Activated T-cell treated with anti-CD3 and anti-CD28 coated beads for 48 hours (primary cell): ENCODE measurements at places on chromosomes 3 and 15.

GRCh38 chr15:58346361-58346760 is 85.4 kb upstream of the LIPC start:
- DNase-seq: no peak

DNA sequence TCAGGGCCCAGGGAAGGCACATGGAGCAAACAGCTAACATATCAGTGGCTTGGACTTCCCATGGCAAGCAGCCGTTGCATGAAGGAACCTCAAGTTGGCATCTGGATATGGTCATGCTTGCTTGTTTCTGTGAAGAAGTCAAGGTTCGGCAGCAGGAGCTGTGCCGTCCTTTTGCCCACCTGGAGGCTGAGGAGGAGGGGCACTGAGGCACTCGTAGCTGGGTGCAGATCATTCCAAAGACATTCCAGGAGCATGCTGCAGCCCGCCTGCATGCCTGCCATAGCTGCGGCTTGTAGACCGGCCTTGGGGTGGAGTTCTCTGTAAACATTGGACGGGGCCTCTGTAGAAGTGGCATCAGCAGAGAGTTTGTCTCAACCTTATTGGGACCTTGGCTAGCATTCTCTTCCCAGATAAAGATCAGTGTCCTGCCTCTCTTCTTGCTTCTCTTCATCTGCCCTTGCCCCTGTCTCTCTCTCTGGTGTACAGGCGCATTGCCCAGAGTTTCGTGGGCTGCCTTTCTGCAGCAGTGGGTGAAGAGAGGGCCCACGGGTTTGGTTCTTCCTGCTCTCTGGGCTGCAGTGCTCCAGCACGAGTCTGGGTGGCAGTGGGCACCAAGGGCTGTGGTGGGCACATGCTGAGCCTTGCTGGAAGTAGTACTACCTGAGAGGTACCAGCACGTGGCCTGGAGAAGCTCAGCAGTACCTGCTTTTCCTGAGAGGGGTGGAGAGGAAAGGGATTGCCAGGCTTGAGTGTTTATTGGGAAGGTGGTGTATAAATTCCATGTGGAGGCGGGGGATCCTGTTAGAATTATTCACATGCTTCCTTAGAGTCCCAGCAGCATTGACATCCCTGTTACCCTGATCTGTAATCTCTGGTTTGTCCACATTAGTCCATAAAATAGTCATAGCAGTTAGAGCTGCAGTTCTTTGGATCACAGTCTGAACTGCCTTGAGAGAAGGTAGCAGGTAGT is 49.4 kb downstream of the CHCHD6 start:
- DNase-seq: no peak

DNA sequence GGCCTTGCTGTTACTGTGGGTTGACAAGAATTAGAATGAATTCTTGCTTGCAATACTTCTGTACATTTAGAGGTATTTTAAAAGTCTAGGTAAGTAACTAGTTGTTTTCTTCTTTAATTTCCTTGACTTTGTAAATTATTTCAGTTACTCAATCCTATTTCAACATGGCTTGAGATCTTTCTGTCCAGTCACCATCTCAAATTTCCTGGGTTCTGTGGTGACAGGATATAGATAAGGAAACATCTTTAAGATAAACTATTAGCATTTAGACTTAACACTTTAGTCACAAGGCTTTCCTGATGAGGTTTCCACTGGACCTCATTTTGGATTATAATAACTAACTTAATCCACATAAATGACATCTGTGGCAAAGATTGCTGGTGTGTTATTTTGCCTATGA is 195.9 kb upstream of the DPH6 start:
- DNase-seq: no peak

- no peak for DNase-seq
Observed at GRCh38 chr3:61778095-61778494, 216.7 kb downstream of the PTPRG start.

- no peak for DNase-seq
Observed at GRCh38 chr3:193702967-193703366, 110.0 kb downstream of the OPA1 start.

DNA sequence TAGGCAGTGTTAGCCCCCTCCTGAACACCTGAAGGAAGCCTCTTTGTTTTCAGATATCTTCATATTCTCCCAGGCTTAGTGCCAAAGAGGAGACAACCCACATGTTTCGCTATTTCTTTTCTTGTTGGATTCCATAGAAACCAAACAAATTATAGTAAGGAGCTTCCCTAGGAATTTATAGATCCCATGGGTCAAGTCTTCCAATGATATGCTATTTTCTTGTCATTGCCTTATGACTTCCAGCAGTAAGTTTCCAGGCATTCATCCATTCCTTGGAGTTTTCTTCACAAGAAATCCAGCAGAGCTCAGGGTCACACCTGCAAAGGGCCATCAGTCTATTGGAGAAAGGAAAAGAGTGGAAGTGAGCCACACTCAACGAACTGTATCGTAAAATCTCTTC is 9.9 kb upstream of the KCNMB2 start:
- no peak for DNase-seq

GRCh38 chr3:192906940-192907339 is 10.7 kb downstream of the MB21D2 start:
- no peak for DNase-seq

DNA sequence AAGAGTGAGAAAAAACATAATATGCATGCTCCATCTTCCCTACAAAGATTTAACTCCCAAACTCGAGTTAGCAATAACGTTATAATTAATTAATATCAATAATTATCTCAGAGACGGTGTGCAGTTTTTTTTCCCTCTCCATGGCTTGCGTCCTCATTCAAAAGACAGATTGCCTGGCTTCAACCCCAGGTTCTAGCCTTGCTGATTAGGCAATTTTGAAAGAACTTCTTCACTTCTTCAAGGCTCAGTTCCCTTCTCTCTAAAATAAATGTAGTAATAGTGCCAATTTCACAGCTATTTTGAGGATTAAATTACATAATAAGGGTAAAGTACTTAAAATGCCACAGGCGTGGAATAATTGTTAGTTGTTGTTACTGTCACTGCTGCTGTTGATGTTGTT is 876.1 kb upstream of the GBE1 start:
- no peak for DNase-seq

- no peak for DNase-seq
Observed at GRCh38 chr15:81633889-81634288, 259.9 kb upstream of the TMC3 start.

DNA sequence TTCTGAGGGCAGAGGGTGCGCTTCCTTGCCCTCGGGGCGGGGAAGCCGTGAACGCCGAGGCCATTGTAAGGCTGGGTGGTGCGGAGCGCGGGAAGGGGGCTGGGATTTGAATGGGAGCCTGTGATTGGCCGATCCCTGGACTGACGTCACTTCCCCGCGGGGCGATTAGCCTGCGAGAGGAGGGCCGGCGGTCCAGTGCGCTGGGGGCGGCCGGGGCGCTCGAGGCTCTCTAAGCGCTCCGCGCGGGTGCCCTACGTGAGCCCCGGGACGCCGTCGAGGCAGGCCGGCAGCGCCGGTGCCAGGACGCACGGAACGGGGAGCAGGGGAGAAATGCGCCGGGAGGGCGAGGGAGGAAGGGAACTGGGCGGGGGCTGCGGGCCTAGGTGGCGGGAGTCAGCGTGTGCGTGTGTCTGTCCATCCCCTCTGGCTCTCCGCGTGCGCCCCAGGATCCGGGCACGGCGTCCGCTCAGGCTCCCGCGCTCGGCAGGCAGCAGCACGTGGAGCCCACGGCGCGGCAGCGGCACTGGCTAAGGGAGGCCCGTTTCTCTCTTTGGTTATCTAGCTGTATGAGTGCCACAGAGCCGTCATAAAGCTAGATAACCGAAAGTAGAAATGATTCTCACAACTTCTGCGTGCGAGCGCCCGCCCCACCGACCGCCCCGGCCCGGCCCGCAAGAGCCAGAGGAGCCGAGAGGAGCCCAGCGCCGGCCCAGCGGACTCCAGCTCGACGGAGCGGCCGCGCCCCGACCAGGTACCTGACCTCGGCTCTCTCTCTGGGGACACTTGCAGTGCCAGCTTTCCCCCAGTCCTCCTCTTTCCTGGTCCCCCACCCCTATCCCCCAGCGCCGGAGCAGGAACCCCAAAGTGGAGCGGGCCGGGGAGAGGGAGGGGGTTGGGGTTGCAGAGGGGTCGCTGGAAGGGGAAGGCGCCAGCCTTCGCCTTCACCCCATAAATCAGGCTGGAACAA is 33.1 kb upstream of the POLG start:
- no peak for DNase-seq

DNA sequence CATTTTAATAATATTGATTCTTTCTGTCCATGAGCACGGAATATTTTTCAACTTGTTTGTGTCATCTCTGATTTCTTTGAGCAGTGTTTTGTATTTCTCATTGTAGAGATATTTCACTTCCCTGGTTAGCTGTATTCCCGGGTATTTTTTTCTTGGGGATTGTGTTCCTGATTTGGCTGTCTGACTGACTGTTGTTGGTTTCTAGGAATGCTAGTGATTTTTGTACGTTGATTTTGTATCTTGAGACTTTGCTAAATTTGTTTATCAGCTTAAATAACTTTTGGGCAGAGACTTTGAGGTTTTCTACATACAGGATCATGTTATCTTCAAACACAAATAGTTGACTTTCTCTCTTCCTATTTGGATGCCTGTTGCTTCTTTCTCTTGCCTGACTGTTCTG is 418.8 kb upstream of the ALCAM start:
- no peak for DNase-seq

GRCh38 chr3:4310971-4311370 is 7.8 kb downstream of the SETMAR start:
- no peak for DNase-seq

DNA sequence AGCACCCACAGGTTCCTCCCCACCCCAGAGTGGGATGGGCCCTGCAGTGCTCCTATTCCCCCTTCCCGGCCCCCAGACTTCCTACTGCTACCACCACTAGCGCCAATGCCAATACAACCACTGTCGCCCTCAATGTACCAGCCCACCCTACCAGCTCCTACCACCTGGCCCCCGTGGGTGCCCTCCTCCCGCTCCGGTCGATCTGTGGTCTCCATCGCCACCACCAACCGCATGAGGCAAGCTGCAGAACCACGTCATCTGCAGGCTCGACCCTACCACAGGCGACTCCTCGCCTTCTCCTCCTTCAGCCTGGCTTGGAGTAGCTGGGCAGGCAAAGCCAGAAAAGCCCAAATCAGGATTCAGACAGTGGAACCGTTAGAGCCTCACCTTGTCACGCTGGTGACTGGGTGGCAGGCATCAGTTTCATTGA is 179.3 kb downstream of the POTEB3 start:
- DNase-seq: no peak

- DNase-seq: no peak
Observed at GRCh38 chr3:60855250-60855649, 396.0 kb downstream of the FHIT start.

DNA sequence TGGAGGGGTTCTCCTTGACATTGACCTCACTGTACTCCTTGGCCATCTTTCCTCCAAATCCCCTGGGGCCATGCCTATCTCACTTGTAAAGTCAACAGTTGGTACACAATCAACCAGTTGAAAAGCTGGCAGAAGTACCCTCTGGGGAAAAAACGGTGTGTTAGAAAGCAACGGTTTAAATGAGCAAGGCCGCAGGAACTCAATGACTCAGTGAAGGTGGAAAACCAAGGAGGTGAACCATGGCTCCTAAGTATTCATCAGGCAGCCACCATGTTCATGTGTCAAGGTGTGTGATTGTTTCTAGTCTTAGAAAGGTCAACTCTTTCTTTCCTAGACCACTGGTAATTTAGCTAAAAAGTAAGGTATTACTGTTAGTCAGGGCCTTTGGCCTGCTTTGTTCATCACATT is 130.9 kb upstream of the SATB1 start:
- peak; percentile 40 for DNase-seq

GRCh38 chr3:7166460-7166859 is 305.5 kb downstream of the GRM7 start:
- no peak for DNase-seq

GRCh38 chr15:88538972-88539371 is 7.5 kb downstream of the DET1 start:
- no peak for DNase-seq

- no peak for DNase-seq
Observed at GRCh38 chr3:63908081-63908736, 4.0 kb downstream of the SCAANT1 start.

GRCh38 chr3:123148772-123149171 is 53.0 kb upstream of the SEC22A start:
- DNase-seq: no peak

- no peak for DNase-seq
Observed at GRCh38 chr3:17806201-17806600, 63.8 kb upstream of the TBC1D5 start.

DNA sequence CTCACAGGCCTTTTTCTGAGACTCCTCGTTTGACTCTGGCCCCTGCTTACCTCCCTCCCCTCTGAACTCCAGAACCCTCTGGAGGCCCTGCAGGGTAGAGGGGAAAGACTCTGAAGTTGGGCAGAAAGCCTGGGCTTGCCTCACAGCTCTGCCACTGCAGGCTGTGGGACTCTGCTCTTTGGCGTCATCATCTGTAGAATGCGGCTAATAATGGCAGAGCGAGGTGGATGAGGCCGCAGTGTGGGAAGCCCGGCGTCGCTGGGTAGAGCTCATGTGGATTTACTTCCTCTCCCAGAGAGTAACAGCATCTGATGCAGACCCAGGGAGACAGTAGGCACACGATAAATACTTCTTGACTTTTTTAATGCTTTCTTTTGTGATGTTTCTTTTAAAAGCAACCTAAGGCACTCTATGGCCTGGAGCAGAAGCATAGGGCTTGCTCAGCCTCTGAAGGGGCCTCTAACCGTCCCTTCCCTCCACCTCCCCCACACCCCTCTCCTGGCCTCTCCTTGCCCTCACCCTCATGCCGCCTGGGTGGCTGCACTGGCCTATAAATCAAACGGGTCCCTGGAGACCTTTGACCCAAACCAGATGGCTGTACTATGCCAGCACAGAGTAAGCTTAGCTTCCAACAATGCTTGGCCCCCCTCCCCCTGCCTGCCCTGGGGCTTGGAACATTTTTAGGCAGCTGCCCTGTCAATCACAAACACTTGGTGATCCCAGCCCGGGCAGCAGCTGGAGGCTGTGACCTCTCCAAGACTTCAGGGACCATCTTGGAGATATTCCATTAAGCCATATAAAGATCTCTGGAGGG is 32.9 kb downstream of the SPSB4 start:
- DNase-seq: no peak

GRCh38 chr15:91465696-91466095 is 365.6 kb downstream of the SV2B start:
- DNase-seq: no peak

GRCh38 chr3:8822141-8822540 is 52.7 kb upstream of the OXTR start:
- DNase-seq: no peak

DNA sequence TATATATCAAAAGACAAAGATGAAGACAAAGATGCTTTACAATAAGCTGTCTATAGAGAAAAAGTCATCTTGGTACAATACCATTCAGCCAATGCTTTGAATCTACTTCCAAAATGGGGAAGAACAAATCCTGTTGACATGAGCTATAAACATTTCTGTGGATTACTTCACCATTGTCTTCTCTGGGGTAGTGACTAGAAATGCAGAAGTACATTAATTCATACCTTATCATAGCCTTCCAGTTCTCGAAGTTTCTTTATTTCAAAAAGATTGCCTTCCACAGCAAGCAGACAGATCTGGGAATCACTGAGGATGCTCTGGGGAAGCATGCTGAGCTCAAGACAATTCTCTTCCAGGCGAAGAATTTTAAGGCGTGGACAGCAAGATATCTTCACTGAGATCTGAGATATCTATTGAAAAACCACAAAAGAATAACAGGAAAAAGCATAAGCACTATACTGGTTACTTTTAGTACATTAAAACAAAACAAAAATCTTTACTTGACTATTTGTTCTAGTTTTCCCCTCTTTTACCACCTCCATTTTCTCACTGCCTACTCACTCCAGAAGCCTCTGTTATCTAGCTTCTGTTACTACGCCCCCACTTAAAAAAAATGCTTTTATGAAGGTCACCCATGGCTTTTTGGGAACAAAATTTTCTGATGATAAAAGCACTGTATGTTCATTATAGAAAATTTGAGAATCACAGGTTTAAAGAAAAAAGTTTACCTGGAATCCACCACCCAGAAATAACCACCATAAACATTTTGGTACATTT is 3.6 kb downstream of the LRRC57 start:
- DNase-seq: no peak
